ENCODE measurements at places on chromosomes 3 and 15. TPM values are rescaled to one million over a fixed set of nuclear protein-coding genes. Genes with fewer than 3 reads are reported as not detected.

Gene CKMT1B
- total RNA-seq = 1.9 TPM

Gene PRR20G
- not detected for total RNA-seq

Gene AMIGO3
- 0.41 TPM for total RNA-seq

Gene SLC24A5
- total RNA-seq = 0.18 TPM

Gene HACL1
- 21.1 TPM for total RNA-seq

Gene MYRIP
- total RNA-seq = 2.2 TPM

Gene TSPAN3
- 430 TPM for total RNA-seq

Gene RAD51
- total RNA-seq = 2.7 TPM

Gene GRIP2
- 5.4 TPM for total RNA-seq

Gene DAZL
- total RNA-seq = not detected

Gene CSPG5
- total RNA-seq = 1.3 TPM

Gene LRRIQ4
- 0.35 TPM for total RNA-seq

Gene GCNT3
- total RNA-seq = 0.53 TPM

Gene GADL1
- 6.2 TPM for total RNA-seq

Gene CAPN3
- 121 TPM for total RNA-seq

All from metanephros (tissue), 2 donors.